RPMI8226 (cell line): ENCODE measurements at places on chromosomes 4 and X.

DNA sequence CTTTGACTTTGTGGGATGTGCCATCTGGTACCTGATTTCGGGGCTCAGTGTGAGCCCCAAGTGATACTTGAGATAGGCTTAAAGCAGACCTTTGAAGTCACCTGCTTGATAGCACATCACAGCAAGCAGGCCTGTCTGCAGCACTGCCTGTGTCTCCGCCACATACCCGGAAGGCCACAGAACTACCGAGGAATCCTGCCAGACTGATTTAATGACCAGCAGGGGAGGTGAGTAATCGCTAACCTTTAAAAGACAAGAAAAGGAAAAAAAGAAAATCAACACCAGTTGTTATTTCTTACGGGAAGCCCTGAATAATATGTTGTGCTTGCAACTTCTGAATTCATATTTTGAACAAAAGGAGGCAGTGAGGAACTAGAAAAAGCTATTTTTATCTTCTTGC, 6.8 kb downstream of the PTCHD1 start:
- no peak for DNase-seq

DNA sequence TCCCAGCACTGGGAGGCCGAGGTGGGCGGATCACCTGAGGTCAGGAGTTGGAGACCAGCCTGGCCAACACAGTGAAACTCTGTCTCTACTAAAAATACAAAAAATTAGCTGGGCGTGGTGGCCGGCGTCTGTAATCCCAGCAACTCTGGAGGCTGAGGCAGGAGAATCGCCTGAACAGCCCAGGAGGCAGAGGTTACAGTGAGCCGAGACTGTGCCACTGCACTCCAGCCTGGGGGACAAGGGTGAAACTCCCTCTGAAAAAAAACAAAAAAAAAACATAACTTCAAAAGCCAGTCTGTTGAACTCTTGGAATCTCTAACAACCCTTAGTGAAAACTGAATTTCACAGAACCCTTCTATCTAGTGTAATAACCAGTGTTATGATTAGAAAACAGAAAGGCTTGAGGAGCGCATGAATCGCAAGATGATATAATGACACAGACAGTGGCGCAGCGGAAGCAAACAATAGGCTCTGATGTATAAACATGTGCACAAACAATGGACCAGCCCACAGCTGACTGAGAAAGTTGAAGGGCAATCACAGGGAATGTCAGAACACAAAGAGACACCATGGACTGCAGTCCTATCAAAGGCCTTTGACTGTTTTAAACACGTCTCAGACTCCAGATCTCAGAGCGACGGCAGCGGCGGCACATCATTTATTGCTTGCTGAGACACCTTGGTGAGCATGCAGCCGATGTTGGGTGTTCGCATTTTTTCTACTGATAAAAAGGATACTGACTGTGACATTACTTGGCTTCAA, 81.6 kb downstream of the NSUN7 start:
- no peak for DNase-seq

DNA sequence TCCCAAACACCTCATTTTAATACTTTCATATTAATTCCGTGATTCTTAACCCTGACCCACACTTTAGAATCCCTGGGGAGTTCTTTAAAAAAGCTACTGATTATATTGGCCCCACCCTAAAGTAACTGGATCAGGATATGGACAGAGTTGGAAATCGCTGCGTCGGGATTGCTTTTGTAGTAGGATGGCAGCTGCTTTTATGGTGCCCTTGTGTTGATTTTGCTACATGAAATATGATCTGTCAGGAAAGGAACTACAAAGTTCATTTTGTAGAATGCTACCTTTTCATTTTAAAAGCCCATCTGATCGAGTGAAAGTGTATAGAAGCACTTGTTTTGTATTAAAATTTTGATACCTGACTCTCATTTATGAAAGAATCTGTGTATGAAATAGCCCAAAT, 43.6 kb downstream of the TMEM131L start:
- no peak for DNase-seq

DNA sequence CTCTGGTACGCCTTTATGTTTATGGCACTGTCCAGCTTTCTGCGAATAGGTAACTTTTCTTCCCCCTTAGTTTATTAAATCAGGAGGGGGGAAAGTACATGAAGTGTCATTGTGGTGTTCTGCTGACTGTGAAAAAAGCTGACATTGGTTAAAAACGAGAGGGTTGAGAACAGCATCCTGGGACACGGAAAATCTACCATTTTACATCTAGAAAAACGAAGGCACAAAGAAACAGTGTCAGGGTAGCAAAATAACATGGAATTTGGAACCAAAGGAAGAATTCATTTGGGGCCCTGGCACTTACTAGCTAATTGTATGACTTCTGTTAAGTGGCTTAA, 1.2 kb upstream of the AMOT start:
- no peak for DNase-seq

- DNase-seq: peak; percentile 56
Observed at GRCh38 chr4:175066923-175067627, 148.9 kb downstream of the ADAM29 start.

DNA sequence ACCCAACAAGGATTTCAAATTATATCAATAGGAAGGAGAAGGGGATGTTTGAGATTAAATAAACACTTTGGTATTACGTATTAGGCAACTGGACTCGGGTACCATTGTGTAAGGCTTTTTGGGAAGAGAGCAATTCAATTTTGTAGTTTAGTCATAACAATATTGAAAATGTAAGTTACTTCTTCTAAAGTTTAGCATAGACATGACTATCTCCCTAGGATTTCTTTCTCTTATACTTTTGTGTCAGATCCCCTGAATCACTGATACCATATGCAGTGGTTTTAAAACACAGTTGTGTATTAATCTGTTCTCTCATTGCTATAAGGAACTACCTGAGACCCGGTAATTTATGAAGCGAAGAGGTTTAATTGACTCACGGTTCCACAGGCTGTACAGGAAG, 123.8 kb upstream of the FAM9C start:
- DNase-seq: no peak

- DNase-seq: peak; percentile 51
Observed at GRCh38 chr4:41887821-41888686, 47.2 kb upstream of the TMEM33 start.

DNA sequence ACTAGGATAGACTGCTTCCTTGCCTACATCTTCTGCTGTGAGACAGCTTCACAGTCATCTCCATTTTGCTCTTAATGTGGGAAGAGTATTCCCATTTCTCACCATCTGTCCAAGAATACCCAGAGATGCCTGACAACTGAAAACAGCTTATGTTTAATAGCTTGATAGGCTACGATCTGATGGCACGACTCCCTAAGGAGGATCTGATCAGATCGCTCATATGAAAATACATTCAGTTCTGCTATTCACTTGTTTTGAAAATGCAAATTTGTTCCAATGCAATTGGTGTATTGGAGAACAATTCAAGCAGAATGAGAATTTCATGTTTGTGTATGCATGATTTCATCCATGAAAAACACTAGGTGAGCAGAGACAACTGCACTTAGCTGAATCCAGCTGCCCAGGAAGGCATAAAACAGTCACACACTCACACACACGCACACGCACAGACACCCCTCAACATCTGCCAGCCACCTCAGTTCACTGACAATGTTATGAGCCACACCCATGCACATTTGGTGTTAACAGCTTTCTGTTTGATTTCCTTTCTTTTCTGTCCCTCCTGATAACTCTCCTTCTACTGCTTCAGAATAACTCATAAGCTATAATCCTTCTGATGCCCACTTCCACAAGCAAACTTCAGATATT, 29.6 kb downstream of the TRIML1 start:
- DNase-seq: no peak

GRCh38 chr4:185201977-185202962, 1.5 kb downstream of the CFAP97 start:
- no peak for DNase-seq

- DNase-seq: peak; percentile 38
Observed at GRCh38 chr4:78644744-78645330, 93.3 kb downstream of the ANXA3 start.

- no peak for DNase-seq
Observed at GRCh38 chrX:148457279-148457678, 43.1 kb upstream of the AFF2 start.
